Thyroid gland (tissue), 4 donors: ENCODE measurements at places on chromosomes 5 and 9. TPM values are rescaled to one million over a fixed set of nuclear protein-coding genes. Genes with fewer than 3 reads are reported as not detected.

DNA sequence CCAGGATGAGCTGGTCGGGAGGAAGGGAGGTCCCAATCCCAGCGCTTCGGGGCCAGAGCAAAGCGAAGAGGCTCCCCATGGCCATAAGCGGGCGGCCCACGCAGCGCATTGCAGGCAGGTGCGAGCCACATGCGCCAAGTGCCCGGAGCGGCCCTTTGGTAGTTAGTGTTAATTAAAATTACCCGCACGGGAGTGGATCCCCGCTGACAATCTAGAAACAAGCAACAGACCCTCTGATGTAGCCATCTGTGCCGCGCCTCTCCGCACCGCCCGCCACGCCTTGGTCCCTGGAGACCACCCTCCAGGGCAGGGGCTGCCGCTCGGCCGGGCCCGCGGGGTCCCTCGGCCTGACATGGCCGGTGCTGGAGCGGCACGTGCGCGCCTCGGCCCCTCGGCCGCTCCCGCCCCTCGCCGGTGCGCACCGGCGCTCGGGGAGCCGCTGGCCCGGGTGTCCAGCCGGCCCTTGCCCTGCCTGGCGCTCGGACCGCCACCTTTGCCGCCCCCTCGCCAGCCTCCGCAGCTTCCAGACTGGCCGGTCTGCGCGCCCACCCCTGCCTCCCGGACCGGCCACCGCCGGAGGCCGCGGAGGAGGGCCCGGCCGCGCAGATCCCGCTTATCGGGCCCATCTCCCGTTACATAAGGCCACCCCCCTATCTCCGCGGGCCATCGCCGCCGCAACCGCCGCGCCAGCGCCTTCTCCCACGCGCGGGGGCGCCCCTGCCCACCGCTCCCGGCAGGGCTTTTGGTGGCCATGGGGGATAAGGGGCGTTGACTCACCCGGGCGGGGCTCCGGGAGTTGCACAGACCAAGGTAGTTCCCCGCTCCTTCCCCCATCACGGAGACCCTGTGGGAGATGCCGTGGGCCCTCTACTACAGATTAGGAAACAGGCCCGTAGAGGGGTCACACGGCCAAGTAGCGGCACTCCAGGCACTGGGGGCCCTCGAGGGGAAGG is 1.9 kb upstream of the IL13 start:
- peak; percentile 16 for DNase-seq

DNA sequence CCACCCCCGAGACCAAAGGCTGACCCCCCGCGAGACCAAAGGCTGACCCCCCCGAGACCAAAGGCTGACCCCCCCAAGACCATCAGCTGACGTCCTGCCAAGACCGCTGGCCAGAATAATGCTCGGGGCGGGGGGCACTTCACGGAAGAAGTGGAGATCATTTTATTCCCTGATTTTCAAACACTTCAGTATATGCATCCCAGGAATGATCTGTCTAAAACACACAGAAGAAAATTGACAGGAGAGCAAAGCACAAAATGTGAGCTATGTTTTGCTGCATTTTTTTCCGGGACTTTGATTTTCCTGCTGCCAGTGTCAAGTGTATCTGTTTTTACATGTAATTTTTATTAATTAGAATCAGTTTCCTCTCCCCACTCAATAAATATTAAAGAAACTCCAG is 67.1 kb downstream of the ADAMTS2 start:
- DNase-seq: no peak

- peak; percentile 79 for DNase-seq
Observed at GRCh38 chr9:131237931-131238401, 38.3 kb downstream of the FAM78A start.

- no peak for DNase-seq
Observed at GRCh38 chr5:149936044-149936699, 8.4 kb downstream of the PDE6A start.

DNA sequence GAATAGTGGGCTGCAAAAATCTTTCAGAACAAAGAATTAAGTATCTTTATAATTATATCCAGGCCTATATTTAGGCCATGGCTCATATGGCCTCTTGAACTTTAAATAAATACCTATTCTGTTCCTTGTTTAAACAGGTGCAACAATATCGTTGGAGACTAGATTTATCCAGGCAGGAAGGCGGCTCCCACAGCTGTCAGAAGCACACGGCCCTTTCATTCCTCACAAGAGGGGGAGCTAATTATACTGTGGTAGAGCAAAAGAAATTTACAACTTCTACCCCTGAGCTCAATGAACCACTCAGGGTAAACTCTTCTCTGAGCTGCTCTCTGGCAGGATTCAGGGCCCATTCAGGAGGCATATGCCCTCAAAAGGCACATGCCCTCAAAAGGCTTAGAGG is 31.3 kb downstream of the TMEM174 start:
- DNase-seq: no peak

GRCh38 chr5:135827965-135828781 is 6.3 kb upstream of the SLC25A48 start:
- no peak for DNase-seq

- DNase-seq: no peak
Observed at GRCh38 chr5:81208904-81209303, 24.2 kb upstream of the CKMT2 start.

DNA sequence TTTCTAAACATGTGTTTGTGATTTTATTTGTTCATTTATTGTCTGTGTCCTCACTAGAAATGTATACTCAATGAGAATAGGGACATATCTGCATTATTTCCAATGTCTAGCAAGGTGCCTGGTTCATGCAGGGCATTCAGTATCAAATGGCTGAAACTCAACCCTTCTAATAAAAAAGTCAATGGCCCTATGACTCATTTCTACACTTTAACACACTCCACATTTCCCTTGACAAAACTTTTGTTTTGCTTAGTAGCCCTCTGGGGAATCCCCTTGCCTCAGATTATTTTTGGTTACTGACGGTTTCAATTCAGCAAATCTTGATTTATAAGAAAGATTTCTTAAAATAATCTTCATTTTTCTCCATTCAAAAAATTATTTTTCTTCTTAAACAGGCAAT is 206.0 kb upstream of the DMRTA1 start:
- no peak for DNase-seq

GRCh38 chr5:172383191-172383802 is 71.0 kb downstream of the SH3PXD2B start:
- no peak for DNase-seq

FOXD4L4 gene
- total RNA-seq: 0.67 TPM

DNA sequence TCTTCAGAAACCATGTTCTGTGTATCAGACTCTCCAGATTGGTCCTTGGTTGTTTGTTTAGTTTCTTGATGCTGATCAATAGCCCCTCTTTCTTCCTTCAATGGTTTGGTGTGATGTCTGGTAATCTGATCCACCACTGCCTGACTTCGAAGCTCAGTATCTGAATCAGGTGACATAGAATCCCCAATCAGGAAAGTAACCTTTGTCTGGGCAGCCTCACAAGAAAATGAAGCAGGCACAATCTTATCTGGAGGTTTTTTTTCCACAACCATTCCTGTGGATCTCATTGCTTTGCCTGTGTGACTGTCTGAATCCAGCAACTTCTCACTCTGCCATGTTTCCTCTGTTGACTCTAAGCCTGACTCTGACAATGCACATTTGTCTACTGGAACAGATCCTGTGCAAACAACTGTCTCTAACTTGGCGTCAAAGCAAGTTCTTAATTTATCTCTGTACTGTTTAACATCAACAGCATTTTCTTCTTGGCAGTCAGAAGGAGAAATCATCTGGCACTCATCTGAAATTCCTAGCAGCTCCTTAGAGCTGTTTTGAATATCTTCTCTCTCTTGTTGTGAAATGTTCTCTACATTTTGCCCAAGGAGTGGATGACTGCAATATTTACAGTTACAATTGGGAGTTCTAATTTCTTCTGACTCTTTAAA is 37.1 kb upstream of the RAPGEF6 start:
- DNase-seq: peak; percentile 8
